SHP77 treated with DMSO at 0.1 percent for 48 hours (cell line): ENCODE measurements at places on chromosomes 11 and 22.
A peak's percentile ranks its signal among the peaks of the same experiment; 100 is the strongest.

- DNase-seq = no peak
Measured at GRCh38 chr11:46306296-46306853, 28.9 kb downstream of the CREB3L1 start.

GRCh38 chr11:96817482-96818399, 427.9 kb downstream of the JRKL start:
- no peak for DNase-seq

DNA sequence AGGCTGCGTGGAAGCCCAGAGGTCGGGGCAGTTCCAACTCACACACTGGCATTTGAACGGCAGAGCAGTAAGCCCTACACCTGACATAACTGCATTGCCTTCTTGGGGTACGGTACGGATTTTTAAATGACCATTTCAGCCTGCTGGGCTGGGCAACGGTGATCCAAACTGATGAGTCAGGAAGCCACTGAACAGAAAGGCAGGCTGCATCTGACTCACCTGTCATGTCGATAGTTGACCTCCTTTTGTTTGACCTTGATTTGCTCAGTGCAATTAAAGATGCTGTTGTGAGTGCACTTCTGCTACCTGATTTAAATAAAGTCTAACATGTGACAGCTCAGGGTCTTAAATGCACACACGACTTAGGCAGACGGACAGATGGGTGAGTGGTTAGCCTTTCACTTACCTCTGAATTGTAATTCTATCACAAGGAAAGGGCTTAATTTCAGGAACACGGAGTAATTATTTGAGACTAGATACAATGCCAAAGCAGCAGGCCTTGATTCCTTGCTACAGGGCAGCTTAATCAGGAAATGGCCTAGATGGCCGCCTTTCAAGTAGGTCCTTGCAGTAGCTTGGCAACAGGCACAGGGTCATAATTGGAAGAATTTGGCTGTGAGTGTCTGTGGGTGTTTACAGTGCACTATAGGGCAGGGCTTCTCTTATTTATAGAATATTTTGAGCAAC, 52.2 kb downstream of the BMAL1 start:
- DNase-seq = no peak

DNA sequence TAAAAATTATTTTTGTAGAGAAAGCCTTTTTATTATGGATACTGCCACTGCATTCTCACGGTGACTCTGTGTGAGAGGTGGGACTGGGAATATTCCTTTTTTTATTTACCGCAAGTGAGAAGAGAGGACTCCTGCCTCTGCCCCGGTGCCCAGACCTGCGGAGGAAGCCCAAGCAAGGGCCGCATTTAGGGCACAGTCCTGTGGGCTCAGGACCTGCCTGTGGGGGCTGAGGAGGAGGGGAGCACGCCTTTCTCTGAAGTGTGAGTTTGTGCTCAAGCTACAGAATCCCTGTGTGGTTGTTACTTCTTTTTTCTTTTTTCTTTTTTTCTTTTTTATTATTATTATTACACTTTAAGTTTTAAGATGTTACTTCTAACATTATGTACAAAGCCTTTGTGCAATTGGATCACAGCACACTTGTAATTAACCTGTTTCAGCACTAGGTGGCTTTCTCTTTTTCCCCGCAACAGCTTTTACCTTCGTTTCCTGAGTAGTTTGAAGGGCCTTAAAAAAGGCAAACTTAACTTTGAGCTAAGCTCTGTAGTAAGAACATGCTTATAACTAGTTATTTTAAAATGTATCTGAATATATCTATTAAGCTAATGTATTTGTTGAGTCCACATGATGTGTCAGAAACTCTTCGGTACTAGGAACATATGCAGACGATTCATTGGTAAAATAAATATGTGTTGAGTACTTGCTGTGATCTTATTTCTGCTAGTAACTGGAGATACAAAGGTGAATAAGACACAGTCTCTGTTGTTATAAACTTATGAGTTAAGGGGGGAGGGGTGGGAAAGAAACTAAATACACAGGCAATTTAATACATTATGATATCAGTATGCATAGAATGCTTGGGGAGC, 18.3 kb downstream of the AMOTL1 start:
- no peak for DNase-seq

GRCh38 chr22:20858615-20859416, at the start of the genes PI4KA and SNAP29:
Gene PI4KA (minus strand): TSS chr22:20858811. CDS start chr22:20858725, 86 bp downstream.
Gene SNAP29 (plus strand): TSS chr22:20859007. CDS start chr22:20859111, 104 bp downstream.
- peak; percentile 89 for DNase-seq

GRCh38 chr11:6991227-6991626, 28.9 kb downstream of the ZNF214 start:
- DNase-seq = no peak

GRCh38 chr11:47336595-47336994, 15.9 kb downstream of the MYBPC3 start:
- DNase-seq = no peak

DNA sequence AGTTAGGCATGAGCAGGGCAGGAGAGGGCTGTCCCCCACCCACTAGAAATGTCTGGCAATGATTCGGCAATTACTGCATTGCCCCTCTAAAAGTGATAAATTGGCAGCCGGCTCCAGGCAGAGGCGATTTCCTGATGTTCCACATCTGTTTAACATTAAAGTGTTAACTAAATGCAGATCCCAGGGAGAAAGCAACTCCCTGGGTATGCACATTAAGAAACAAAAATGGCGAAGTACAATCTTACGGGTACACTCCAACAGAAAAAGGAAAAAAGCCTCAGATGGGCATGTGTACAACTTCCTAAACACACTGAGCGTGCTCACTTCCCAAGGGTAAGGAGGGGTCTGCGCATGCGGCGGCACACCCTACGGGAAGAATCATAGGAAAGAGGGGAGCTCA, 314.4 kb downstream of the CASP12 start:
- DNase-seq = no peak

- no peak for DNase-seq
Measured at GRCh38 chr22:41899992-41900651, 14.8 kb downstream of the SHISA8 start.

GRCh38 chr11:110392056-110392455, 37.7 kb upstream of the FDX1 start:
- no peak for DNase-seq

- DNase-seq = no peak
Measured at GRCh38 chr11:66293777-66294625, 2.3 kb downstream of the TMEM151A start.

DNA sequence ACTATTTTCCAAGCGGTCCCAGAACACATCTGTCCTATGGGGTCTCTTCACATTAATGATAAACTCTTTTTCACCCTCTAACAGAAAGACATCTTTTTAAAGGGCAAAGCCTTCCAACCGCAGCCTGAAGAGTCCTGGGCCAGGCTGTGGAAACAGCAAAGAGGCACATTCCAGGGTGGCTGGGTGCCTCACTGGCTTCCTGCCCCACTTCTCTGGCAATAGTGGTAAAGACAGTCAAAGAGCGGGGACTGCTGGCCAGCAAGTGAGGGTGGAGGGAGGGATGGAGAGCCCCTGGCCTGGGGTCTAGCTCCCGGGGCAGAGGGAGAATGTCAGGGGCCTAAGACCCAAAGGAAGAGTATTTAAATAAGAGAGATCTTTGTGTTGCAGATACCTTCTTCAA, 10.2 kb upstream of the CHST1 start:
- DNase-seq = no peak

GRCh38 chr11:1208394-1209261, 14.2 kb upstream of the MUC5B start:
- DNase-seq = no peak
